Posterior cingulate gyrus (tissue), 11 donors: ENCODE measurements at places on chromosomes 1 and 21.

GRCh38 chr1:6181347-6181770, 1.2 kb upstream of the CHD5 start:
- DNase-seq = no peak

DNA sequence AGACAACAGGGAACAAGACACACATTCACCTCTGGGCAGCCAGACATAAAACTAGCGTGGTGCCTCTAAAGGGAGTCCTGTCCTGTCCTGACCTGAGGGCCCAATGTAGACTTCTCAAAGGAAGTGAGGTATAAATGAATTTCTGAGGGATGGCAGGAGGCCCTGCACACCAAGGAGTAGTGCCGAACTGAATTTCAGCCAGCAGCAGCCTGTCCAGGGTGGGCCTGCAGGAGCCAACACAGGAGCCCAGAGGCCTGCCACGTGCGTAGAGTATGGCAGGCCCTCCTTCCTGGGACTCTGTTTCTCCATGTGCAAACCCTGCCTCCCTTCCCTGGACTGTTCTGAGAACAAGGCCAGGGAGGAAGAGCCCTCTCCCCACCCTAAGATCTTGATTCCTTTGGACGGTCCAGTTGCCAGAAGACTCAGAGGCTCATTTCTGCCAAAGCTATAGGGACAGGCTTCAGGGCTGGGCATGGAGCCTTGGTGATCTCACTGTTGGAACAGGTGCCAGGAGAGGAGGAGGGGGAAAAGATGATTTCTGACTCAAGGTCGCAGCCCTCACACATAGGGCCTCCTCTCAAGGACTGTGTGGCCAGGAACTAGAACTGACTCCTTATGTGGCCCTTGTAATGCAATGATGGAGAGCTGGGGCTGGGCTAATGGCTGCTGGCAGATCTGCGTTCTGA, 1.8 kb upstream of the FABP3 start:
- peak; percentile 18 for DNase-seq

GRCh38 chr1:5460974-5461373, 531.3 kb downstream of the NPHP4 start:
- DNase-seq = no peak

GRCh38 chr1:101566883-101567538, 330.2 kb downstream of the S1PR1 start:
- no peak for DNase-seq

DNA sequence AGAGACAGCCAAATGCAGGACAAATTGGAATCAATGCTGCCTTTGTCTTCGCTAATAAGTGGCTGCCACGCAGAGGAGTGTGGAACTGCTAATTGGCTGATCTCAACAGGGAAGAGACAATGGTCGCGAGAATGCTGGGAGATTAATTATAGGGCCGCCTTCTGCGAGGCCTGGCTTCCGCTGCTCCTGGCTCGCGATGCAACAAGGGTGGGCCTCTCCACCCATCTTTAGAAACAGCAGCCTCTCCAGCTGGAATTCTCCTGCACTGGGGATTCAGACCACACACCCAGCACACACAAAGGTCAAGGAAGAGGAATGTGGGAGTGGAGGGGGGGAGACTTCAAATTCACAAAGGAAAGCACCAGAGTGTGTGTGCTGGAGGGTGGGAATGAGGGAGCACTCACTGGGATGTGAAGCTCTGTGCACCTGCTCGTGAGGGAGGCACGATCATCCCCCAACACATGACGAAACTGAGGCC, 200.7 kb upstream of the GRIK3 start:
- DNase-seq = no peak
